Activated naive CD4-positive, alpha-beta T cell treated with anti-CD3 and anti-CD28 coated beads, Interleukin-2, amount 50 U/mL, for 16 hours (primary cell): ENCODE measurements at places on chromosomes 1 and 21.

DNA sequence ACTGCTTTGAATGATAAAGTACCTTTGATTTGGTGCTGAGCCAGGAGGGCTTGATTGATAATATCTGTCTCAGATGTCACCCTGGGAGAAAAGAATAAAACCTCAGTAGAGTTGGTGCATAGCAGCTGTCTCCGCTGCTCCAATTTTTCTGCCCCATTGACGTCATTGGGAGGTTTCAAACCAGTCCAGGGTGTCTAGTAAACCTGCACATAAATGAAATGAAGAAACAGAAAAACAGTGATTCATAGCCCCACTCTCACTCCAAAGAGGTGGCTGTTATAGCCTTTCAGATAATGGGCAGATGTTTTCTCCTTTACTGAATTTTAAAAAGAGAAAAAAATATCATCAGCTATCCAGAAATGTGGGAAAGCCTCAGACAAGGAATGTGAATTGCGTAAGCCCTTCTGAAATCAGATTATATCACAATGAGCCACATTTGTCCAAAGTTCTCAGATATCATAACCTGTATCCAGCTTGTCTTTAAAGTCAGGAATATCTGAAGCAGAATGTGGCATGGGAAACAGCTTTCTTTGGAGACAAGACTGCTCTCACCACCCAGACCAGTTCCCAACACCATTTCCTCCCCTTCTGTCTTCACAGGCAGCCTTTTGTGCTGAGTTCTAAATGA is 351.3 kb upstream of the SGIP1 start:
- DNase-seq: peak; percentile 16

- no peak for DNase-seq
Measured at GRCh38 chr21:34276711-34277425, 86.9 kb upstream of the KCNE2 start.

GRCh38 chr1:175569117-175569743 is 174.2 kb downstream of the TNR start:
- DNase-seq: no peak

DNA sequence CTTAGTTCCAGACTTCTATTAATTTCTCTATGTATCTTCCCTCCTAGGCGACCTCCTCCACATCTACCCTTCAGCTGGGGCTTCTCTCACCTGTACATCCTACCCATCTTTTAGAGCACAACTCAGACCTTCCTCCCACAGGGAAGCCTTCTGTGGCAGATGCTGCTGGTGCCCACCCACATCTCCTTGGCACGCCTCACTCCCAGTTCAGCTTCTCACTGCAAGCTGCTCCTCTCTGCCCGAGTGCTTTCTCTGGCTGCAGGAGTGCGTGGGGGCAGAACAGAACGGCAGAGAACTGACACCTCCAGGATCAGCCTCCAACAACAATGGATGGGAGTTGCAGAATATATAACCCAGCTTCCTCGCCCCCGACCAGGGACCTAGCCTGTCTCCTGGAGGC is 36.5 kb downstream of the ZBTB18 start:
- DNase-seq: no peak

DNA sequence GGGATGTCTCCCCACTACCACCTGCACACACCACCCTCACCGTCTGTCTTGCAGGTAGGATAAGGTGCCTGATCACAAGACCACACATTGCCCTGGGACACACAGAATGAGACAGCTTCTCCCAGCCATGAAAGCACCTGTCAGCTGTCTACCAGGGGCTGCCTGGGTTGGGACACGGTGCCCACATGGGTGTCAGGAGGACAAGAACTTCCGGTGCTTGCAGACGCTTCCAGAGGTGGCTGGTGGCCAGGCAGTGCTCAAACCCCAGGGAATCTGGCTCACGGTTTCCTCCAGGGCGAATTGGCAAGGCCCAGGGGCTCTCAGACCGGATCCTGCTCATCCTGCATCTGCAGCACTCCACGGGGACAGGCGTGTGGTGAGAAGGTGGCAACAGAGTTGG is 182.6 kb upstream of the ARHGEF16 start:
- no peak for DNase-seq

GRCh38 chr1:77623066-77623465 is 59.4 kb downstream of the ZZZ3 start:
- DNase-seq: no peak

DNA sequence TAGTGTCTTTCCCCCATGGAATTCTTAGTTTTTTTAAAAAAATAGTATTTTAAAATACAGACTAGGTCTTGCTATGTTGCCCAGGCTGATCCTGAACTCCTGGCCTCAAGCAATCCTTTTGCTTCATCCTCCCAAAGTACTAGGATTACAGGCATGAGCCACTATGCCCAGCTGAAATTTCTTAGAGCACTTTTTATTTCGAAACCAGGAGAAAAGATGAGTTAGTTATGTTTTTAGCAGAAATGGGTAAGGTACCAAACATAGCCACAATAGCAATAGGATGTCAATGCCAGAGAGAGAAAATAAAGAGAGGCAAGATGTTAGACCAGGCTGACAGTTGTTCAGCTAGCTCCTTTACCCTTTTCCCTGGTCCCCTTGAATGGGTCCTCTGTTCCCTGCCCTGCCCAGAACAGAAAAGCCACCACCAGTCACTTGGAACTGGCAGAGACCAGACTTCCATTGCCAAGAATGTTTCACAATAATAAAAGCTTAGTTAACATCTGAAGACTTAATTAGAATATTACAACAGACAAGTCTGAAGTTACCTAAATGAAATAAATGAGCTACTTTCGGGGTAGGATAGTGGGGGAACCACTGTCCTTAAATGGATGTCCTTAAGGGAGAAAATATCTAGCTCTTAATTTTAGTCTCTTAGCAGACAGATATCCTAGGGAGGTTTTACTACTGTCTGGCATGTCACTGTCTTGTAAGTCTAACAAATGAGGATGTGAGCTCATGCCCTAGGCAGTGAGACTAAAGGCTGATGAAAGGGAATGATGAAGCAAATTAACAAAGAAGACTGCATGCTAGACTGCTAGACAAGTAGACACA is 54.3 kb downstream of the ABL2 start:
- no peak for DNase-seq

- DNase-seq: no peak
Measured at GRCh38 chr1:20603504-20604464, 14.9 kb downstream of the CDA start.

GRCh38 chr1:33446590-33446989 is 15.7 kb upstream of the PHC2 start:
- no peak for DNase-seq

DNA sequence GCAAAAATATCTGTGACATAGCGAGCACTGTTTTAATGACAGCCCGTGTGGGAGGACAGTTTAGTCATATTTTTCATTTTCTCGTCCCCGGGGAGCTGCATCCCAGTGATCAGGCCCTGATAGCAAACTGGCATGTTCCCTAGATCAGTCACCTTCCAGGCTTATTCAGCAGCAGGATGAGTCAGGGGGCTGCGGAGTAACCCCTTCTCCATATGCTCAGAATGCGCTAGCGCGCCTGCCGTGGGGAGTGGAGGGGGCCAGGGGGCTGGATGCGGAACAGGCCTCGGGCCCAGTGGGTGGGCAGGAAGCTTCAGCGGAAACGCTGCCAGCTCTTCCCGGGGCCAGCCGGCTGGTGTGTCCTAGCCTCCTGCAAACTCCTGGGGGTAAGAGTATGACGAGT is 94.0 kb downstream of the KCND3 start:
- DNase-seq: no peak

DNA sequence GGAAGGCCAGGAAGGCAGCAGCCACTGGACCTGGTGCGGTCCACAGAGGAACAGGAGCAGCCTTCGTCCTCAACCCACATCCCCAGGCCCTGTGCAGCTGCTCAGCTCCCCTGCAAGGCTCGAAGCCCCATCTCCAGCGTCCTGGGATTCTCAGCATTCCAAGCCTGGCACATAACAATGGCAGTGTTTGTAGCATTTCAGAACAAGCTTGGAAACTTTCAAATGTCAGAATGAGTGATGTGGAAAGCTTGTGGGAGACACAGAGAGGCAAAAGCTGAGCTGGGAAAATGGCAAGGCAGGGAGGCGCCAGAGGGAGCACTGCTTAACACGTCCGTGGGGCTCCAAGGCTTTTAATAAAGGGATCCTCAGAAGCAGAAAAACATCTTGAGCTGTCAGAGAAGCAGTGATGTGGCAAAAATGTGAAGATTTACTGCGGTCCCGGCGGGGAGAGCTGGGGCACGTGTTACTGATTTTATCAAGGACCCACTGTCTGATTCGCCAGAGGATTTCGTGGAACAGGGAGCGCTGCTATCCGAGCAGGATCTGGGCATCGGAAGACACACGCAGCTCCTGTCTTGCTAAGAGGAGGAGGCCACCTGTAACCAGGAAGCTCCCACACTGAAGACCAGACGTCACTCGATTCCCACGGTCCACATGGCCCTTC is 38.1 kb downstream of the TOMM20 start:
- DNase-seq: no peak

GRCh38 chr1:51615780-51616291 is 1.1 kb upstream of the OSBPL9 start:
- no peak for DNase-seq

DNA sequence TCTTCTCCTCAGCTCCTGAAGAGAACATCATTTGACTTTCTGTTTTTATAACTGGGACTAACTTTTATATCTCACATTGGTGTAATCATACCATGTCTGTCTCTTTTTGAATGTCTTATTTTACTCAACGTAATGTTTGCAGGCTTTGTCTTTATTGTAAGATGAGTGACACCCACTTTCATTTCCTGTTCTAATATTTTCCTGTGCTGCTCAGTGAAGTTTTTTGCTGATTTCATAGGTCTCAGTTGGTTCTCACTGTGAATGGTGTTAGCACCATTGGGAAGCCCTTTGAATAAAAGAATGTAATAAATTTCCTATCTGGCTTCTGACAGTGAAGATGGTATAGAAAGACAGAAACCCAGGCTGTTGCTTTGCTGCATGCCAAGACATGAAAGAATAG is 84.0 kb downstream of the RAVER2 start:
- no peak for DNase-seq

- DNase-seq: no peak
Measured at GRCh38 chr1:234361102-234361603, 12.1 kb upstream of the COA6 start.

GRCh38 chr1:245645406-245645805 is 490.6 kb downstream of the KIF26B start:
- no peak for DNase-seq

DNA sequence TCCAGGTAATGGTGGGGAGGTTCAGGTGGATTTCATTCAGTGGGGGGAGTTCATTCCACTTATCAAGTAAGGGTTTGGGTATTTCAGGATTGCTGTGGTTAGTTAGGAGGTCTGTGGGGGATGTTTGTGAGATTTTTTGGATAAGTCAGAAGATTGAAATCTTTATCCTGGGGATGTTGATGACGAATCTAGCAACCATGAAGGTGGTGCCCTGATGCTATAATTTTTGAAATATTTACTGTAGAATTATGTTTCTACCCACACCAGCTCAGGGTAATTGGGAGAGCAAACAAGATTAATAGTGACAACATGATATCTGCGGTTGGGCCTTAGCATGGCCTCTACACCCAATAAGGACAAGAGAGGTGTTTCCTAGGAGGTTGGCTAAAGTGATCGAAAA is 28.3 kb downstream of the SUCO start:
- DNase-seq: no peak

DNA sequence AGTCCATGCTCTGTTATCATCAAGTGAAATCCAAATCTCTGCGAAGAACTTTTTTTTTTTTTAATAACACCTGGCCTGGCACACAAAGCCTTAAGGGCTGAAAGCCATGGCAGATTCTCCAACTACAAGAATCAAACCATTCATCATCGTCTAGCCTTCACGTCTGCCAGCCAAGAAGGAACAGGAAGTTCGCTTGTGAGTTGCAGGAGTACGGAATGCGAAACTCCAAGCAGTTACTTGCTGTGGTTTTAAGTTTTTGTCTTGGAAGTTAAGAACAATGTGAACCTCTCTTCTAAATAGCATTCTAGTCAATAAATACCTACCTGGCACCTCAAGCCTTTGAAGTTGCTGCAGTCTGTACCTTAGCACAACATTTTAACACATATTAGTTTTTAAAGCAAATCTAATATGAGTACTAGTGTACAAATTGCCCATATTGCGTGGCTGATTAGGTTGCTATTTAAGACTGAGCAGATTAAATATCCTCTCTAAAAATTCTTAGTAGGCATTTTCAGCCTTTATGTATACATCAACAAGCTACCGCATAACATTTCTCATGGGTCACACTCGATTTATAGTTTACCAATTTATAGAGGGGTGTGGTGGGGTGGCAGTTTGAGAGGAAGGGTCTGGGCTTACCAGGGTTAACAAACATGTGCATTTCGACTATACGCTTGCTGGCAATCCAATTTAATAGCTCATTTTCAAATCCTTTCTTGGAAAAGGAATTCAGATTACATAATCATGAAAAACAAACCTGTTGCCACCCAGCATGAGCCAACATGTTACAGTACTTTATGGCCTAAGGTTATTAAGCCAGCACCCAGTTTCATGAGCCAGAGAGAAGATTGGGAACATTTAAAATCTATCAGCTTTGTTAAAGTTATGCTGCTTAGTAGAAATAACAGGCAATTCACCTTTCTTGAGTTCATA is 22.2 kb upstream of the PTPN14 start:
- DNase-seq: no peak
